Foreskin melanocyte (primary cell): ENCODE measurements at places on chromosomes 1 and 21.

DNA sequence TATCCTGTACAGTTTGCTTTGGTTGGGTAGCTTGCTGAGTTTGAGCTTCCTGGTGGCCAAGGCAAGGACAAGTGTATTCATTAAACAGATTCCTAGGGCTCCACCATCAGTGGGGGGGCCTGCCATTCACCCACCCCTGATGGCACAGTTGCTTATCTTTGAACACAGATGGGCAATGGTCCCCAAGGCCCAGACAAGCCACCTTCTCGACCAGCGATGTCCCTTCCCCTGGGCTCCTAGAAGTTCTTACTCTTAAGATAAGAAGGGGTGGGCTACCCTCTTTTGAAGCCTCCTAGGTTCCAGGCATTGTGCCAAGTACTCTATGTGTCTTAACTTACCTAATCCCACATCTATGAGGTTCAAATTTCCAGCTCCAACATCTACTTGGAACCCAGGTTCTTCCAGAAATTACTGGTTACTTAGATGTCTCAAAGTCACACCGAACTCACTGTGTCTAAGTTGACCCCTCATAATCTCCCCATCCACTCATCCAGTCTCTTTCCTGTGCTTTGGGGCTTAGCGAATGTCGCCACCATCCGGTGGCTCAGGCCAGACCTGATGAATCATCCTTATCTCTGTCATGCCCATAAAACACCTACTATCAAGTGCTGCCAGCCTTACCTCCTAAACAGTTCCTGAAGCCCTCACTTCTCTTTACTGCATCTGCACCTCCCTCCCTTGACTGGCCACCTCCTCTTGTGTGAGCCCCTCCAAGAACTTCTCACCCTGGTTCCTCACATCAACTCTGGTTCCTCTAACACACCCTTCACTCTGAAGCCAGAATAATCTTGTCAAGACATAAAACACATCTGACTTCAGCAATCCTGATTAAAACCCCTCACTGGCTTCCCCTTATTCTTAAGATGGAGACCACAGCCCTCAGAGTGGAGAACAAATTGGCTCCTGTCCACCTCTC is 50.1 kb downstream of the KLHDC7A start:
- no peak for DNase-seq

GRCh38 chr1:155379631-155380090 is 59.0 kb downstream of the RUSC1 start:
- peak; percentile 1 for DNase-seq

DNA sequence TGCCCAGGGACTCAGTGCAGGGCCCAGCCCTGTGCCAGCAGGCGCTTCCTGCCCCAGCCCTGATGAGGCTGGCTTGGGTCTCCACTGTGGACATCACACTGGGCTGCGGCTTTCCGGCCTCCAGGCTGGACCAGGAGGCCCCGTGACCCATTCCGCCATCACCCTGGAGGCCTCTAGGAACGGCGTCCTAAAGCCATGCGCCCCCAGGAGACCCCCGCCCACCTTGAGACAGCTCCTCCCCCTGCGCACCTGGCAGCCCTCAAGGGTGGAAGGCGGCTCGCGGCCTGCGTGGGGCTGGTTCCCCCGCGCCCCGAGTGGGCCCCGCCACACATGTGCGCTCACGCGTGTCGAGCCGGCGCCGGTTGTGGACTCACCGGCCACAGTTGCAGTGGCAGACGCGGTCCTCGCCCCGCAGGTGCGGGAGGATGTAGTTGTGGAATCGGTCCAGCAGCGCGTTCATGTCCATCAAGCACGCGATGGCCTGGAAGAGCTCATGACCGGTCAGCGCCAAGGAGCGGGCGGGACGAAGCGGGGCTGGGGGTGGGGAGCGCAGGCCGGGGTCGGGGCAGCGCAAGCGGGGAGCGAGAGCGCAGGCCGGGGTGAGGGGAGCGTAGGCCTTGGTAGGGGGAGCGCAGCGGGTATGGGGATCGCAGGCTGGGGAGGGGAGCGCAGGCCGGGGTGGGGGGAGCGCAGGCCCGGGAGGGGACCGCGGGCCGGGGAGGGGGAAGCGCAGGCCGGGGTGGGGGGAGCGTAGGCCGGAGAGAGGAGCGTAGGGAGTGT is 924 bp downstream of the TMEM240 start:
- DNase-seq, result no peak

GRCh38 chr1:44012941-44013609 is 18.2 kb downstream of the SLC6A9 start:
- no peak for DNase-seq

GRCh38 chr1:164748253-164748899 is 189.4 kb downstream of the PBX1 start:
- DNase-seq, result no peak

- no peak for DNase-seq
These were observed 62.4 kb upstream of the TNFSF18 start for GRCh38 chr1:173113015-173113741.

- no peak for DNase-seq
These were observed 11.5 kb downstream of the LAMC1 start for GRCh38 chr1:183034682-183035081.

DNA sequence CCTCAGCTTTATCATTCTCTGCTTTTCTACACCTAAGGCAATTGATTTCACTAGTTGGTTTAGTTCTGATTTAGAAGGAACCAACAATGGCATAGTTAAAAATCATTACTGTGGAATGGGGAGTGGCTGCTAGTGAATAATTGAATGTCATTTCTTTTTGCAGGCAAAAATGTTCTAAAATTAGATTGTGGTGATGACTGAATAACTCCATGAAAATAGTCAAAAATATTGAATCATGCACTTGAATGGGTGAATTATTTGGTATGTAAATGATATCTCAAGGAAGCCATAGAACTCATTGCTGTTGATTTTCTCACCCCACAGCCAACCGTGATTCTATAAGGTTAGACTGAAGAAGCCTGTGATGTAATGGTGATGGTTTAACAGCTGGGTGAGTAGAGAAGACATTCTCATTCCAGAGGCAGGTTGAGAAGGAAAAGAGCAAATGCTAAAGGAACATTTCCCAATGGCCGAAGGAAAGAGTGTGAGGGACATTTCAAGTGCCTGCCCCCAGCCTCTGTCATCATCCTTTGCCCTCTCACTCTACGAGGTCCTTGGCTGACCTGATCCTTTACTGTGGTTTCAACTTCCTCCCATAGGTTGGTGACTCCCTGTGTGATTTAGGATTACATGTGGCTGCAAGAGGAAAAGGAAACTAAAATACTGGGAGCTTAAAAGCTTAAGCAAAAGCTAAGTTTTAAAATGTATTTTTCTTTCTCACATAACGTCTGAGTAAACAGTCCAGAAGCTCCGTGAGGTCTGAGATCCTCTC is 12.5 kb downstream of the OVAAL start:
- peak; percentile 33 for DNase-seq

DNA sequence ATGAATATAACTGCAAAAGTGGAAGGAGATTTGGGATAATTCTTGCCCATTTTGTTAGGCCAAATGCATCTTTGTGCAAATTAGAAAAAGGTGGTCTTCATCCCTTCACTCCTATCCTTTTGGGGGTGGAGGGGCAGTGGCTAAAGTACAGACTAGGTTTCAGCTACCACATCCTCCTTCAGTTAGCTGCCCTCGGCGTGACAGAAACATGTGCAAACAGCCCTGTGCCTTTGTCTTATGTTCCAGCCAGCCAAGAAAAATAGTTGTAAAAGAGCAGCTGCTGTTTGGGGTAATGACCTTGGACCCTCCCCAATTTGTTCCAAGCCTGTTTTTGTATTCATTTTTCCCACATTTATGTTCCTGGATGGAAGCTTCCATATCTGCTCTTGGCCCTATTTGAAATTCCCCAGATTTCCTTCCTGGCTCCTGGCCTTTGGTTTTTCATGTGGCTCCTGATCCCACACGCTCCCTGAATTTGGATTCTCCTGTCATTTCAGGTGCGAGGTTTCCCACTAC is 8.3 kb upstream of the LGALS8 start:
- no peak for DNase-seq

- DNase-seq, result no peak
These were observed 17.1 kb upstream of the CNR2 start for GRCh38 chr1:23930270-23930669.

DNA sequence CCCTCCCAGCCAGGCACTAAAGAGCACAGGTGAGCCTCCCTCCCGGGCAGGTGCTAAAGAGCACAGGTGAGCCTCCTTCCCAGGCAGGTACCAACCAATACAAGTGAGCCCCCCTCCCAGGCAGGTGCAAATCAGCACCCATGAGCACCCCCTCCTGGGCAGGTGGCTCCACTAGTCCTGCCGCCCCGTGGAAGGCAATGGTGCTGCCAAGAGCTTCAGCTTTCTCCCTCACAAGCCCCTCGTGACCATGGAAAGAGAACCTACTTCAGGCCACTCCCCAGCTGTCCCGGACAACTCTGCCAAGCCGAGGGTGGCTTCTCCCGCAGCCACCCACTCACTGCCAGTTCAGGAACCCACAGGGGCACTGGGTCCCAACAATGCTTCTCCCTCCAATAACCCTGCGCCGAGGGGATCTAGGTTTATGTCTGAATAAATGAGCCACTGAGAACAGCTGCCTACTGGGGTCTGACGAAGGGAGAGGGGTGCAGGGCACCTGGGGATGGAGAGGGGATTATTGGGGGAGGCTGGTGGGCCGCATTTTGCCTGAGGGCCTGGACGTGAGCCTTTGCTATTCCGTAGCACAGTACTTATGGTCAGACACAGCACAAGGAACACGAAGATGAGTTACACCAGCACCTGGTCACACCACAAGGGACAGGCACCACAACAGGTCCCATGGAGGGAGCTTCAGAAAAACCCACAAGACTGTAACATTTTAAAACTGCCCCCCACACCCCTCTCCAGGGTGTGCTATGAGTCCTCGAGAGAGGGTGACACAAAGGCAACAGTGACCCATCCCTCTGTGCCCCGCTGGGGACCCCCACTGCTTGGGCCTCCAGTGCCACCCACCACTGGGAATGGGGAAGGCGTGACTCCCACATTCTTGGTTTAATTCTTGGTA is 46.3 kb downstream of the PRDM15 start:
- DNase-seq, result no peak

GRCh38 chr1:28046716-28047115 is 41.7 kb downstream of the EYA3 start:
- DNase-seq, result no peak

GRCh38 chr1:240099748-240100147 is 8.1 kb downstream of the FMN2 start:
- no peak for DNase-seq

GRCh38 chr1:245310571-245311531 is 156.1 kb downstream of the KIF26B start:
- DNase-seq, result no peak

GRCh38 chr1:21261551-21262292 is 28.5 kb downstream of the ECE1 start:
- DNase-seq, result peak; percentile 22

- no peak for DNase-seq
These were observed 109.0 kb downstream of the SIK1 start for GRCh38 chr21:43317959-43318358.

DNA sequence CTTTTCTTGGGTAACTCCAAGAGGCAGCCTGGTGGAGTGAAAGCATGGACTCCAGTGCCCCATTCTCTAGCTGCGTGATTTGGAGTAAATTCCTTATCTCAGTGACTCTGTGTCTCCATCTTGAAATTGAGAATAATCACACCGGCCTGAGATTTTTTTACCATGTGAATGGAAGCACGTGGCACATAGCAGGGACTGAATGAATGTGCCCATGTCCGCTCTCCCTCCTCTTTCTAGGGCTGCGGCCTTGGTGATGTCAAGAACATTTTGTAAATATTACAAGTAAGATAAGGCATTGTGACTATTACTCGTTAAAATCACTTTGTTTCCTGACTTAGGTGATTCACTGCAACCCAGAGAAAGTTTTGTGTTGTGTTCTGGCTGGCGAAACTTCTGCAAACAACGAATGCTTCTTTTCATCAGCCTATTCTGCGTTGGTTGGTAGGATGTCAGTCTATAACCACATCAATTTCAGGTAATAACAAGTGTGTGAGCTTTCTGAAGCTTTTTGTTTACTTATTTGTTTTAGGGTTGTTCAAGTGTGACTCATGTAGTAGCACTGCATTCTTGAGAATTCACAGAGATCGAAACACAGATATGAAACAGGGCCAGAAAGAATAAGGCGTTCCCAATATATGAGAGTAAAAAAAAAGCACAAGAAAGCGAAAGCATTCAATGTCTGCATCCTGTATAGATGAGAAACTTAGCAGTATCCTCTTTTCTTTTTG is 135.7 kb upstream of the SLC45A1 start:
- DNase-seq, result no peak

GRCh38 chr1:47510282-47510811 is 72.5 kb downstream of the FOXD2 start:
- no peak for DNase-seq

DNA sequence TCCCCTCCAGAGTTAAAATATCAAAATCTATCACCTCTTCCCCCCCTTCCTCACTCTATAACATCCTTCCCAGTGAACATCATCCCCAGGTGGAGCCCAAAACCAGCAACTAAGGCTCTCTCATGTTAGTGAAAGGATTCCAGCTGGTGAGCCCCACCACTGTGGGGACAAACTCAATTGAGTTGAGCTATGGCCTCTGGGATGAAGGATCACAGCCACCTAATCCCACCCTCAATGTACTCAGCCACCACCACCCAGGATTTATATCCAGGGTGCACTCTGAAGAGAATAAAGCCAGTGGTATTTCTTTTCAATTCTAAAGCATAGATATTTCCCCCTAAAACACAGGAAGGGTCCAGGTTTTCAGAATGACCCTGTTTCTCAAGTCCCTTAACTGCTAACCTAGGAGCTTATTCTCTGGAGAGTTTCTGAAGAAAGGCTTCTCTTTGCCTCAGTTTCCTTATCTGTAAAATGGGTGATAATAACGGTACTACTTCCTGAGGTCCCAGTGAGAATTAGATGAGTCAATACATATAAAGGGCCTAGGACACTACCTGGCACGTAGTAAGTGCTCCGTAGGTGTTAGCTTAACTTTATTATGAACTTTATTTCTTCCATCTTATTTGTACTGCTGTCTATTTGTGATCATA is 15.6 kb upstream of the BOLA1 start:
- DNase-seq, result no peak

GRCh38 chr1:29090937-29091618 is 32.6 kb downstream of the TMEM200B start:
- no peak for DNase-seq

DNA sequence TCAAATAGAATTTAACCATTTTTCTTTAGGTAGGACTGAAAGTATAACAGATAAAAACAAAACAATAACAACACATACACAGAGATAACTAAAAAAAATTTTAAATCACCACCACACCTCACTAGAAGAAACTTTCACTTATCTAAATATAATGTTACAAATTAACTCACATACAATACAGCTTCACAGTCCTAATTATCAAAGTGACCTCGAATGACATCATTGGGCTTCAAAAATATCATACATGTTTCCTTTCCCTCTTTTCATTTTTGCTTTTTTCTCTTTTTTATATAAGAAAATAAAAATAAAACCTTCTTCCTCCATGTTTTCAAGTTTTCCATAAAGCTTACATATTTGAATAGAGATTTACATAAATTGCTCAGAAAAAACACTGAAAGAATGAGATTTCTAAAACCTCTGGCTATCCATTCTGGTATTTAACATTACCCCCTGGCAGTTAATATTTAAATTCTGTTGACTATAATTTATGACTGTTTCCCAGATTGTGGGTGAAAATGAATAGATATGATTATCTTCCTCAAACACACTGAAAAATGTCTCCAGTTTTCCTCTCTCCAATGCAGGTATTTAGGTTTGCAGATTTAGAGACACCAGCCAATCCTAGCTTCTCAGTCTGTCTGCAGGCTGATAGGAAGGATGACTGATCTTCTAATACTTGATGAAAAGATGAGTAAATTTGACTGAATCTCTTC is 40.5 kb upstream of the SLC19A2 start:
- DNase-seq, result no peak
